A172 (cell line): ENCODE measurements at places on chromosomes 11 and 22. TPM values are rescaled to one million over a fixed set of nuclear protein-coding genes. Genes with fewer than 3 reads are reported as not detected.

Gene UBQLNL
- not detected in 2 replicates for total RNA-seq

DNA sequence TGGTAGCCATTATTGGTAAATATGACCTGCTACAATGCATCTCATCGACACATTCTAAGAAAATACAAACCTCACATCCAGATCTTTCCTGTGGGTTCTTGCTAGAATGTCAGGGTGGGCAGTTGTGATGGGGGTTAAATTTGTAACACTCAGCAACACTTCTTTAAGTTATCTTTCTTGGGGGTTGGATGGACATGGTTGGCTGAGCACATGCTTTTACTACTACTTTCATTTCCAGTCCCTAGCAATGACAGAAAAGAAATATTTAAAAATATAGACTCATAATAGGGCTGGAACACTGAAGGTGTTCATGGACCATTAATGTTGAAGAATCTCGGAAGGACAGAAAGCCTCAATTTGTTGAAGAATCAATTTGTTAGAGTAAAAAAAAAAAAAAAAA is 57.6 kb downstream of the APOL3 start:
- no peak for DNase-seq

- DNase-seq: peak; percentile 61
These were observed 669 bp downstream of the CDC42EP2 start for GRCh38 chr11:65315204-65315865.

Gene CSNK2A3
- total RNA-seq: 3.4 and 3.6 TPM in 2 replicates

DNA sequence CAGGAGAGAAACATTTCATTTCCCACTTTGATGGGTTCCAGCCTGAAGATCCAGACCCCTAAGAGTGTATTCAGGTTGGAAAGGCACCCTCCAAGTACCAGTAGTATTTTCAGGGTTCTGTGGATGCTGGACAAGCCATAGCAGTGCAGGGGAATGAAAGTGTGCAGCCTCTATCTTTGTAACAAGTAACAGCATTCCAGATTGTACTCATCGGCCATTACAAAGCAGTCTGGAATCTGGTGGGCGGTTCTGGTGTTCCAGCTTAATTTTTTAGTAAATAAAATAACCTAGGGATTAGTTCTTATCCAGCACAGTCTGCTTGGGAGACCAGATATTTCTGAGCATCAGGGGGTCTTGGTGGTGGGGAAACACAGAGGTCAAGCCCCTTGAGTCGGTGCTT is 22.6 kb downstream of the APLNR start:
- peak; percentile 53 for DNase-seq

Gene IL10RA
- total RNA-seq: 0.12 TPM in 1 of 2 replicates, not detected in the other

DNA sequence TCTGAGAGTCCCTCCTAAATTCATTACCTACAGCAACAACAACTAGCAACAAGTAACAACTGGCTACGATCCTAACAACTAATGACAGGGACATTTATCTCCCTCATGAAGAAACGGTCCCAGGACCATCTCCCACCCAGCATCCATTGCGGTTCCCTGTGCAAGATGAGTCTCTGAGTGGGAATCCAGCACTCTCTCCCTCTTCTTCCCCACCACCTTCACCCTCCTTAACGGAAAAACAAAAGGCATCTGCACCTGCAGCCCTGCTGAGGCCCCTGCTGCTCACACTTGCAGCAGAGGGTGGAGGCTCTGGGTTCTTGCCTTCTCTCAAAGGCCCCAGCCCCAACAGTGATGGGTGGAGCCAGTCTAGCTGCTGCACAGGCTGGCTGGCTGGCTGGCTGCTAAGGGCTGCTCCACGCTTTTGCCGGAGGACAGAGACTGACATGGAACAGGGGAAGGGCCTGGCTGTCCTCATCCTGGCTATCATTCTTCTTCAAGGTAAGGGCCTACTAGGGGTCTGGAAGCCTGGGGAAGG is at the start of gene CD3G:
TSS of gene CD3G (plus strand) at position 364 of the 535 bp plus-strand sequence. CDS start at position 444, 80 bp downstream.
- DNase-seq: no peak

Gene CADM1
- 6.7 and 14.6 TPM in 2 replicates for total RNA-seq

- DNase-seq: no peak
These were observed 41.1 kb downstream of the TNRC6B start for GRCh38 chr22:40218723-40219294.

DNA sequence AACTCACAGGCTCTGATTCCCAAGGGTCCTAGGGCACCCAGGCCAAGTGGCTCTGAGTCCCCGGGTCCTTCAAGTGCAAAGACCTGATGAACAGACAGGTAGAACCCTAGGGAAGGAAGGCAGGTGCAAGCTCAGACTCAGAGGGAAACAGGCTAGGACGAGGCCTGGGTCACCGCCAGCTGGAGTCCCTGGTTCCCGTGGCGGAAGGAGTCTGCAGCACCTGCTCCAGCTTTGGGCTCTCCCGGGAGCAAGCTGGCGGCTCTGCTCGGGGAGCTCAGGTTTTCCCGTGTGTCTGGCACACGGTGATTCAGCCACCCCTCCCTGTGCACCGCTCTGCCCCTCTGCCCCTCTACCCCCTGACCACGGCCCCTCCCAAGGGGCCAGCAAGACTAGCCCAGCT is 59.8 kb downstream of the WNT7B start:
- no peak for DNase-seq

Gene NCAM1
- total RNA-seq: 6.1 and 9.2 TPM in 2 replicates

Gene LRRN4CL
- 2.8 and 5.1 TPM in 2 replicates for total RNA-seq

GRCh38 chr11:95991545-95991944 is 67.6 kb upstream of the MTMR2 start:
- no peak for DNase-seq

- DNase-seq: no peak
These were observed 113.9 kb downstream of the KIRREL3 start for GRCh38 chr11:126886636-126887035.

Gene GRAMD4
- 12.9 and 106 TPM in 2 replicates for total RNA-seq

GRCh38 chr11:92552942-92553341 is 328.3 kb downstream of the FAT3 start:
- no peak for DNase-seq
